Fibroblast of skin of abdomen (primary cell): ENCODE measurements at places on chromosomes 3 and 15.
A peak's percentile ranks its signal among the peaks of the same experiment; 100 is the strongest.

GRCh38 chr15:92541291-92542200 lies 114.0 kb downstream of the FAM174B start:
- DNase-seq = peak; percentile 73

DNA sequence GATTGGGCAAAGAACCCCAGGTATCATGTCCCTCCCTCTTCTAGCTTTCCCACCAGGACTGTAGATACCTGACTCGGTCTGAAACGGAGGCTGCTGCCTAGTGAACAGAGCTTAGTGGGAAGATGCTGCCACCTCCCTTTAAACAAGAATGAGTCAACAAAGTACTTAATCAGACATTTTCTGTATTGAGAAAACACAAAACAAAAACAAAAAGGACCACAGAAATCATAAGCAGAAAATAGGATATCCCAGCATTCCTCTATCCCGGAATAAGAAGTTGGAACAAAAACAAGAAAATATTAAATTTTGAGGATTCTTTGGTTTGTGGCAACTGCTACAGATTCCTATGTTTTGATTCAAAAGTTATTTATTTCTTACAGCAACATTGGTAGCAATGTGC lies 51.7 kb upstream of the COL8A1 start:
- peak; percentile 27 for DNase-seq

GRCh38 chr3:45904931-45905330 lies 18.6 kb downstream of the CCR9 start:
- no peak for DNase-seq

GRCh38 chr3:73493543-73494308 lies 131.0 kb downstream of the PDZRN3 start:
- peak; percentile 70 for DNase-seq

- no peak for DNase-seq
These were observed 166.5 kb downstream of the NSMCE3 start for GRCh38 chr15:29102911-29103823.

DNA sequence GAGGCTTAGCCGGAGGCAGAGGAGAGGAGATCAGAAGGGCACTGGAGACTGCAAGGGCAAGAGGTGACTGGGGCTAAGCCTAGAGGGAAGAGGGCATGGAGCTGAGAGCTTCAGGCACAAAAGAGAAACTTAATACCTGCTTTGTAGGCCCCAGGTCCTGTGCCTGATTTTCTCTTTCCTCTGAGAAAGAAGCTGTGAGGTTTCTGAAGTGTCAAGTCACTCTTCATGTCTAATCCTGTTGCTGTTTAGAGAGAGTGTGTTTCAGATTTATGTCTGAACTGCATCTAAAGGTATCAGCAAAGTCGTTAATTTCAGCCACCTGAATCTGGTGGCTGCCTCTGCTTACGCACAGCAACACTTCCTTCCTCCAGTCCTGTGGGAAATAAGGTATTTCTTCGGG lies 106.9 kb upstream of the RNU6-1 start:
- no peak for DNase-seq

DNA sequence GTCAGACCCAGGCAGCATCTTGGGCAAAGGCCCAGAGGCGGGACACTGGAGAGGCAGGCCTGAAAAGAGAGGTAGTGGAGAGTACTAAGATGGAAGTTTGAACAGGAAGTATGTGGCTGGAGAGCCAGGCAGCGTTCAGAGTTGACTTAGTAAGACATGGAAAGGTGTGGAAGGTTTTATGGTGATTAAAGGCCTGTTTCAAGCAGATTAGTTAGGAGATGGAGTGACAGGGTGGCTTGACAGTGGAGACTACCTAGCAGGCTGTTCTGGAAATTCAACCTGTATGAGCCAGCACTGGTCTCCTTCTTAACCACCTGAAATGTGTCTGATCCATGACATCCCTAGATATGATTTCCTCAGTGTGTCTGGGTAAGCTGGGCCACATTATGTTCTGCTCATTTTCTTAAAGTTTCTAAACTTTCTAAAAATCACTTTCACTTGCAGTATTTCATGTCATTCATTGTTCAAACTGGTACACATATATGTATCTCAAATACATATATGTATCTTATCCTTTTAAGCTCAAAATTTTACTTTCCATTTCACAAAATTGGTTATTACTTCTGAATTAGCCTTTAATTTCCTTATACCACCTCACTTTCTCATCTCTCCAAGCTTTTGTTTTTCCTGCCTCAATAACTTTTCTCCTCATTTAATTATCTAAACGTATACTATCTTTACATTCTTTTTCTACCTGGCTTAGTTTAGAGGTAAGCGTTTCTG lies 43.4 kb upstream of the ARL14 start:
- DNase-seq = no peak

DNA sequence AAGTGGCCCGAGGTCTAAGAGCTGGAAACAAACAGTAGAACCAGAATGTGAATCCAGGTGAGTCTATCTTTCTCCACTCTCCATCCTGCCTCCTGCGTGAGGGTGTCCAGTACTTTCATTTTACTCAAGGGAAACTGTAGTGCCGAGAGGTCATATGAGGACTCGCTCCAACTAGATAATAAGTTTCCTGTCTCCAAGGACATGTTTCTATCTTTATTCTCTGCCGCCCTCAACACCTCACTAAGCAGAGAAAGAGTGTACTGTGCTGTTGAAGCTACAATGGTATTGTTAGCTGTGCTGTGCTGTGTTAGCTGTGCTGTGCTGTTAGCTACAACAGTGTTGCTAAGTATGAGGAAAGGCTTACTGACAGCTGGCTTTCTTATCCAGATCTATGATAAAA lies 137.9 kb upstream of the COL8A1 start:
- DNase-seq = no peak

- no peak for DNase-seq
These were observed 13.3 kb downstream of the PIK3R4 start for GRCh38 chr3:130733236-130733875.

DNA sequence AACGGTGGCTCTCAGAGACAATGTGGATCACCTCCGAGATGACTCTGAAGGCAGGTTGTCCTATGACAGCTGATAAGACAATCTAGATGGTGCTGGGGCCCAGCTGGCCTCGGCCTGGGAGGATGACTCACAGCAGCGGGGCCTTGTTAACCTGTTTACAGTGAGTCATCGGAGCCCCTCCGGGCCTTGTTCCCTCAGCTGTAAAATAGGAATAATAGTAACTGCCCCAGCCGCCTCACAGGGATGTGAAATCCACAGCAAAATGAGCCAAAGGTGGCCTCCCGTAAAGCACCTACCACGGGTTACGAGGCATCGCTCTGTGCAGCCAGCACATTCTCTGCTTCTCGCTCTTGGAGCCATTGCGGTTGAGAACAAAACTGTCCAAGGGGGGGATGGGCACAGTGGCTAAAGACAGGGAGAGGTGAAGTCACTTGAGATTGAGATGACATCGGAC lies 88.6 kb upstream of the RASGRF1 start:
- no peak for DNase-seq

DNA sequence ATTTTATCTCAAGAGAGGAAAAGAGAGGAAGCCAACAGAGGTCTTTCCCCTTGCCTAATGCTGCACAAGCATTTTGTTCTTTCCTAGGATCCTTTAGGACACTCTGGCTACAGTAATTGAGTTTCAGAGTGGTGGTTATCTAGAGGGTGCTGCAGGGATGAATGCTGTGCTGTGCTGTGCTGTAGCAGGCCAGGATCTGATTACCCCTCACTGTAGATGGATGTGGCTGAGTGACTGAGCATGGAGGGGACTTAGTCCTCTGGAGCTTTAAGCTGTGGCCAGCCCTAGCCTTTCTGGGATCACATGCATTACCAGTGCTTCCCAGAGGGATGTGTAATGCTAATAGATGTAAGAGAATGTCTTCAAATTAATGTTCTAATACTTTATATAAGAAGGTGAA lies 94.8 kb downstream of the SLC9A9 start:
- DNase-seq = no peak

GRCh38 chr15:69181424-69181823 lies 21.0 kb downstream of the GLCE start:
- DNase-seq = peak; percentile 79

GRCh38 chr15:100033140-100033857 lies 300.1 kb upstream of the LYSMD4 start:
- peak; percentile 43 for DNase-seq

DNA sequence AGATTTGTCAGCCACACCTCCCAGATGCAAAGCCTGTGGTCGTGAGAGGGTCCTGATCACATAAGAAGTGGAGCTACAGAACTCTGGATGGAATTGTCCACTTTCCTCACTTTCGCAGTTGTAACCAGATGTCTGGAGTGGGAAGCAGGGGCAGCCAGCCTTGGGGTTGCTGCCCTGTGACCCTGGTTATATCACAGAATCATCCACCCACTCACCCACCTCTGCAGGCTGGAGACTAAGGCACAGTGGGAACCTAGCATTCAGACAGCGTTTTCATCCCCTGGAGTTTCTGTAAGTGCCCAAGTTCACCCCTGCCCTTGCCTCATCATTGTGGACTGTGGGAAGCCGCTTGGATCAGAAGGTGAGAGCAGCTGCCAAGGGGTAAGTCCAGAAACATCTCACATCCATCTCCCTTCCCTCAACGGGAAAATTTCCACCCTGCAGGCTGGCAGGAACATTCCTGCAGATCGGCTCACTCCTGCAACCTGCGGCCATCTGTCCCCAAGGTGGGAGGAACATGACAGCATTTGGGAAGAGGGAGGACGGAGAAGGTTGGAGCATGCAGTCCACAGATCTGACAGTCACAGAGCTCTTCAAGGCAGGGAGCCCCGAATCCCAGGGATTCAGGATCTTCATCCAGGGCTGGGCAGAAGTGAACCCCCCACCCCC lies 2.9 kb upstream of the IQSEC1 start:
- no peak for DNase-seq

GRCh38 chr15:98738689-98739401 lies 90.5 kb downstream of the IGF1R start:
- no peak for DNase-seq

- DNase-seq = peak; percentile 77
These were observed 42.1 kb upstream of the RAF1 start for GRCh38 chr3:12705981-12706380.

GRCh38 chr15:38406436-38406835 lies 47.5 kb upstream of the FAM98B start:
- DNase-seq = peak; percentile 51

DNA sequence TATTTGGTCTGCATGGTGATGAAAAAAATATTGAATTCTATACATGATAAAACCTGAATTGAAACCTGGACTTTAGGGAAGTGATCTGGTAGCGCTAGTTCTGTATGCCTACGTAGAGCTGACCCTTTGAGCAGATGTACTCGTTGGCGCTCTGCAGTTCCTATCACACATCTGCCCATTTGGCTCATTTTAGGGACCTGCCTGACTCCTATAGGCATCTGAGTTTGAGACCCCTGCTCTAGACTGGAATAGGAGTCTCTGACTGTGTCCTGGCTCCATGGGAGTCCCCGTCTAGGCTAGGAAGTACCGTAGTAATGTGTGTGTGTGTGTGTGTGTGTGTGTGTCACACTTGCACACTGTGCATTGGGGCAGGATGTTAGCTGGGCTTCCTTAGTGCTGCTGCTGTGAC lies 21.2 kb downstream of the STARD5 start:
- no peak for DNase-seq

DNA sequence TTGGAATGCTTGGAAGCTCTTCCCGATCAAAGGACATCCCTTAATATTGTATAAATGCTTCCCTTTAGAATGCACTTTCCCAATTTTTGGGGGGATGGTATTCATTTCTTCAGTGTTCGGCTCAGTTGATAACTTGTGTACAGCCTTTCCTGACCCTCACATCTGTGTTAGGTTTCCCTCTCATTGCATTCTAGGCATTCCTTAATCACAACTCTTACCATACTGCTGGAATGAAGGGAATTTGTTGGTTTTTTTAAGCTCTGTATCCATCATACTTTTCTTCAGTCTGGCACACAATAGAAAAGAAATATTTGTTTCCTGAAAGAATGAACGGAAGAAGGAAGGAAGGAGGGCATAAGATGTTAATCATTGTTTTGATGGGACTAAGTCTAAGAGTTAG lies 119.5 kb downstream of the CHST2 start:
- DNase-seq = peak; percentile 83

- DNase-seq = no peak
These were observed 4.3 kb downstream of the ATP6V1A start for GRCh38 chr3:113751141-113751540.

DNA sequence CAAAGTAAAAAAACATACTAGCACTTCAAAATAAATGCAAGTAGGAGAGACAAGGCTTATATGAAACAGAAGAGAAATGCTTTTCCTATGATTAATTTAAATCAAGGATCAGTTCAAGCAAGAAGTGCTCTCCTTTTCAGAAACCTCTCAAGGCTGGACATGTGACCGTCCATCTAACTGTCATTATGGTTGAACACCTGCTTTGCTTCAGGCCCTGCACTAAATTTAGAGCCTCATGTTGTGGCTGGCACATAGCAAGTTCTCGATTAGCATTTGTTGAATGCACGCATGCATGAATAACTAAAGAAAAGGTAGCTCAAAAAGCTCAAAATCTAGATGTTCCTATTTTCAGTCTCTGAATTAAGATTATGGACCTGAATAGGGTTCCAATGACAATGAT lies 82.0 kb downstream of the SV2B start:
- no peak for DNase-seq

- no peak for DNase-seq
These were observed 53.8 kb downstream of the CMTM8 start for GRCh38 chr3:32292085-32292796.

- peak; percentile 85 for DNase-seq
These were observed 58.9 kb downstream of the TMEM108 start for GRCh38 chr3:133096900-133097613.

- peak; percentile 83 for DNase-seq
These were observed 28.5 kb downstream of the SCG5 start for GRCh38 chr15:32669896-32670611.

DNA sequence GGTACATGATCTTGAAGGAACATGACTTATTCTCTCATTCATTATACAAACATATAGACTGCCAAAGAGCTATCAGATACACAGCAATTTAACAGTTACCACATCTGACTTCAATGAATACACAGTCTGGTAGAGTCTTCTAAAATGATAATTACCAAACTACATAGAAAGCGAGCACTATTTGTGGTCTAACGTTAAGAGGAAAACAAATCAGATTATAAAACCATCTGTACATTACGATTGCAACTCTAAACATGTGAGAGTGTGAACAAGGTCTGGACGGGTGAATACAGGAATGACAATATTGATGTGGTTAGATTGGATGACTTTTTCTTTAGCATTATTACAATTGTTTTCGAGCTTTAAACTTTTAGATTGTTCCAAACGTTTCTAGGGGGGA lies 16.3 kb downstream of the CX3CR1 start:
- DNase-seq = no peak

DNA sequence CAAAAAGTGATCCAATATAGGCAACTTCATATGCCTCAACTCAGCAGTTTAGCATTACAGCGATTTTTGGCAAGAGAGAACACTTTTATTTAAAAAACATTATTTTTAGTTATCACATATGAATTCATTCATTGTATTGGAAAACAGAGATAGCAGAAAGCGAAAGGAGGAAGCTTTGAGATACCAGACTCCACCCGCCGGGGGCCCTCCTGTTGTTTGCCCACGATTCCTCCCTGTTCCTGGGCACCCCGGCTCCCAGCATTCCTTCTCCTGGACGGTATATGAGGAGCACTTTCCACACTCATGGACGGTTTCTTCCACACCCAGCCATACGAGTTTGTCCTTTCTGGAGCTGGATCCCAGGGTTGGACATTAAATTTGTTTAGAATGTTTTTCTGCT lies 18.2 kb downstream of the APBA2 start:
- DNase-seq = no peak

- peak; percentile 90 for DNase-seq
These were observed 32.4 kb downstream of the C2CD4A start for GRCh38 chr15:62099094-62099601.

GRCh38 chr15:99702895-99703602 lies 30.2 kb downstream of the LYSMD4 start:
- peak; percentile 8 for DNase-seq
